ENCODE measurements at places on chromosomes 4 and X.

GRCh38 chrX:38975368-38975942 lies 174.2 kb downstream of the MID1IP1 start:
- DNase-seq, result no peak

DNA sequence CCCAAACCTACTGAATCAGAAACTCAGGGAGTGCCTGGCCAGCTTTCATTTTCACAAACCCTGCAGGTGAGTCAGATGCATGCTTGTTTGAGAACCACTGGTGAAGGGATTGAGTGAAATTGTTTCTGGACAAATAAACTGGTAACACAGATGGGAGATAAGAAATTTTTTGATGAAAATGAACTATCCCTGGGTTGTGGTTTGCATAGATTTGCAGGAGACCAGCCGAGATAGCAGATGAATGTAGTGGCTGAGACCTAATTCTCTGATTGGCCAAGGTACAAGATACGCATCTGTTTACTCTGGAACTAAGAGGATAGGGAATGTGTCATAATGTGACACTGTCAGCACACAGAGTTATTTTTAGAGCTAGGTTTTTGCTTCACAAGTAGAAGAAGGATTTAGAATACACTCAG lies 117.8 kb upstream of the NOCT start:
- peak; percentile 14 for DNase-seq

GRCh38 chr4:63757929-63758328 lies 651.3 kb downstream of the TECRL start:
- DNase-seq, result no peak

DNA sequence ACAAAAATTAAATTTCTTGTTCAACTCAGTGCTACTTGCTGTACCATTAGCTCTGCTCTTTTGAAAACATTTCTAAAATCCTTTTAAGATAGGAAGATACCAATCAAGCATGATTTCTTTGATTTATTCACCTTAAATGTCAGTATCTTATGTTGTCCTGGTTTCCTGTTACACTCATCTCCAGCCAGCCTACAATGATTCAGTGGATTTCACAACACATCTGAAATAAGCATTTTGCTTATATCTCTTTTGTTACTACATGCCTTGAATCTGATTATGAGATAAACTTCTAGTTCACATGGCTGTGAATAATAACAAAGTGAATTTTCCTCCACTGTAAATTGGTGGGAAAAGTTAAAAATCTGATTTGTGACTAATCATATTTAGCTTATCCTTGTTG lies 112.5 kb upstream of the BMP3 start:
- no peak for DNase-seq

DNA sequence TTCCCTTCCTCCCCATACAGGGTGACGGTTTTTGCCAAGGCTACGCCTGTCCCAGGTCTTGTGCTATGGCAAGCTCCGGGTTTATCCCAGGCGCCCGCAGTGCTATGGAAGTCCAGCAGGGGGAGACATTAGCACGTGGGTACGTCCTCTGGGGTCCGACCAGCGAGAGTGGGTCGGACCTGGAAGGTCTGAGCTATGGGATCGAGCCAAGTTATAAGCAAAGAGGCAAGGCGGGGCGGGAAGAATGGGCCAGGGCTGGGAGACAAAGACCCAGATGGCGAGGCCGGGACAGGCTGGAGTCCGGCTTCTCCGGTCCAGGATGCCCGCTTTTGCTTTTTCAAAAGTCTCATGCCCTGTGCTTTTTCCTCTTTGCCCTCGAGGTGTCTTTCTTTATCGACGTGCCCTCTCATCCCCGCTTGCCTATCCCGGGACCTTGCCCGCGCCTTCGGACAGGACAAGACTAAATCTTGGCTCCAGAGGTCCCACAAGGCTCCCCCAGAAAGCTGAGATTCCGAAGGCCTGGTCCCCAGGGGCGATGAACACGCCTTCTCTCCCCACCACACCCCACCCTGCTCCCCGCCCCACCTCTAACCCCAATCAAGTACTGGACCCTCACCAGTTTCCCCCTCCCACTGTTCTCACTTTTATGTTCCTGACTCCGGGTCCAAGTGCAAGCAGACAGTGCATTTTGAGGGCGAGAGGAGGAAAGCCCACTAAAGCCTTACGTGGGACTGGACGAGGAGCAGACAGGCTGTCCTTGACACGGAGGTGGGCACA lies 785 bp upstream of the EFNB1 start:
- peak; percentile 40 for DNase-seq

- DNase-seq, result no peak
Observed at GRCh38 chr4:75696581-75696980, 23.4 kb upstream of the G3BP2 start.

DNA sequence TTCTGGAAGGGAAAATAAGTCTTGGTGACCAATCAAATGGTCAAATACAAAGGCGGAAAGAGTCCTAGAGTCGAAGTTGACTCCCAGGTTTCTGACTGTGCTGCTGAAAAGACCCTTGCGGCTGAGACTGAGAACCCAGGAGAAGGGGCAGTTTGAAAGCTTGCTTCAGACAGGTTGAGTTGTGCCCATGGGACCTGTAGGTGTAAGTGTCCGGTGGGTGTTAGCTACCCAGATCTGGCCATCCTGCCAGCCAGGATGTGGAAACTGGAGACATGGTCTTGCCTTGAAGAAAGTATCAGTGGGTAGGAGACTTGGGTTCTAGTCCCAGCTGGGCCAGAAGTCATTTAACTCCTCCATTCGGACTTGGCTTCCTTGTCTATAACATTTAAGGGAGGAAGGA lies 275.2 kb downstream of the EVC2 start:
- DNase-seq, result no peak

DNA sequence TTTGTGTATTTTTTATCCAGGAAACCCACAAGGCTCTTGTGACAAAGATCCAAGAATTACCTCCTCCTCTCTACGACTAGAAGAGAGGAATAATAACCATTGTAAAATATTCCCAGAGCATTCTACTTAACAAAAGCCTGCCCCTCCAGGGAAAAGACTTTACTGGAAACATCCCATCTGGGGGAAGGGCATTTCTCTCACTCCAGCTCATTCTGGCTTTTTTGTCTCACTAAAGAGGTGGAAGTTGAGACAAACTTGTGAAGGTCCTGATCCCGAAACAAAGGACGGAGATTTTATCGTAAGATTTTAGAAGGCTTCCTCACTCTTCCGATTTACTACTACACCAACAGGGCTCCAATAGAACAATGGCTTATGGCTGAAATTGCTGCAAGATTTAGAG lies 692.0 kb upstream of the GRID2 start:
- DNase-seq, result no peak

GRCh38 chr4:122083989-122084388 lies 68.1 kb upstream of the BLTP1 start:
- DNase-seq, result no peak

DNA sequence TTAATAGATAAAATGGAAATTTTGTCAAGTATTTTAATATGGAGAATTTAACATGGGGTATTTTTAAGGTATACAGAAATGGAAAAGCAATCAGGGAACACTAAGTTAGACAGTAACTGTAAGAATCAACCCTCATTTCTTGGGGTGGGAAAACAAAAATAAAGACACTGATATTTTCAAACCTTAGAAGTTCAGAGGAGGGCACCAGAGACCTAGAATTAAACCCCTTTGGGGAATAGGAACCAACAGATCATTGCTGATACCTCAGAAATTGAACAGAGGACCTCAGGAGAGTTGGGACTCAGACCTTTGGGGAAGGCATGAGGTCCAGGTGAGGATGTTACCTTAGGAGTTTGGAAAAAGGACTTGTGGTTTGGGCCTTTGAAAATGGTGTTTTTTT lies 435.6 kb downstream of the TMA16 start:
- no peak for DNase-seq

DNA sequence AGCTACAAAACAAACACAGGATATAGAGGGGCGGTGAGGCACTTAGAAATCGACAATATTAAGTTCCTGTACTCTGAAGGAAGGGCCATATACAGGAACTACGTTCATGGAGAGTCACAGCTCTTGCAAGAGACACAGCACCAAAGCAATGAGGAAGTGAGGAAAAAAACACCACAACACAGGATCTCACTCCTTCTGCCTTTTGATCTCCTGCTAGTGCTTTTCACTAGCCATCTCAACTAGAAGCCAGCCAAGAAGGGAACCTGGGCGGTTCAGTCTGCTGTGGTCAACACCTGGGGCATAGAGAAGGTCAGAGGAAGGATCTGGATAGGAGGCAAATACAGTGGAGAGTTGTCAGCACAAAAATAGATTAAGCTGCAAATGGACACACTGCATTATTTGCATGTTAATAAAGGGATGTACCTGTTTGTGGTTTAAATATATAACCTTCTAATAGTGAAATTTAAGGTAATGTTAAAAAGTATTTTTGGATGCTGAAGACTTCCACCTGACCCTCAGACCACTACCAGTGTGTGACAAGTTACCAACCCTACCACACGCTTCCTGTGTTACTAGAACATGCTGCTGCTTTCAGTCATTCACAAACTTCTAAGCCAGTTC lies 104.6 kb downstream of the DTHD1 start:
- no peak for DNase-seq

DNA sequence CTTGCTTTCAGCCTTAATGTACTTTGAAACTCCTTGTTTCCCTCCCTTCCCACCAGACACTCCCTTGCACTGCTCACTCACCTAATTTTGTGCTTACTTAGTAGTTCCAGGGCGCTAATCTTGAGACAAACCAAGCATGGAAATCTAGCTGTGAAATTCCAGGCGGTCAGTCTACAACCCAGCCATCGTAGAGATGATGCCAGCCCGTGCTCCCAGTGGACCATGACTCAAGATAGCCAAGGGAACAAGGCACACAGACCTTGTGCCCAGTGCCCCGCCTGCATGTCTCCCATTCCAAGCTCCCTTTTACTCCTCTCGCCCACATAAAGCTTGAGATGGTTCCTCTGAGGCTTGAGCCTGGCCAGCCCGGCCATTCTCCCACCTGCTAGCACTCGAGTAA lies 11.1 kb downstream of the TREX2 start:
- no peak for DNase-seq

DNA sequence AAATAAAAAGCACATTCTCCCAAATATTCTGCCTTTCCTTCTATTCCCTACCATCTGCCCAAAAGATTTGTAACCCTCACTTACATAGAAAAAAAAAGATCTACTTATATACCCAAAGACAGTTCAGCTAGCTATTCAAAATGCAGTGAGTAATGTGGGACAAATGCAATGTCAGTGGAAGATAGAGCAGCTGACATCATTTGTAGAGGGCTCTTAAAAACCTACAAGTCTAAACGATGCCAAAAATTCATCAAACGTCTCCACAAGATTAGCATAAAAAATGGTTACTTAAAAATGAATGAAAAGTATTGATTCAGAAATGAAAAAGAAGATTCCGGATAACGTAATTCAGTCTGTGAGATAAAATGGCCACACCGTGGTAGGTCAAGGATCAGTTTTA lies 96.5 kb downstream of the ASB9 start:
- no peak for DNase-seq

GRCh38 chr4:90219822-90220221 lies 92.6 kb downstream of the CCSER1 start:
- no peak for DNase-seq

DNA sequence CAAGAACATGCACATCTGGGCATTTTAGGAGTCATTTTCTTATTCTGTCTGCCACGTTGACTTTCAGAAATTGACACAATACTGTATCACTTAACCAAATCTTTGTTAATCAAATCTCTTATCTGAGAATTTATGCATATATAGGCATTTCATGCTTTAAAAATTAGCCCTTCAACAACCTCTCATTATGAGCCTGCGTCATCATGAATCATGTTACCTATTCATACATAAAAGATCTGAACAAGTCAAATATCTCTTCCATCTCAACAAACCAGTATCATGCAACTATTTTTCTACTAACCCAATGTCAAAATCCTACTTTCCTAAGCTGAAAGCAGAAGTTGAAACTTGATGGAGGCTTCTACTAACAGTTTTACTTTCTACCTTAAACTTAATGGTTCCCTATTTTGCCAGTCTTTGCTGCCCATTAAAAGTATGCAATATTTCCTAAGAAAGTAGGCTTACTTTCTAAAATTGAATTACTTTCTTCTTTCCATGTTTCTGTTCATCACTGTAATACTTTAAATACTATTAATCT lies 1.8 kb downstream of the ADAM29 start:
- DNase-seq, result no peak

DNA sequence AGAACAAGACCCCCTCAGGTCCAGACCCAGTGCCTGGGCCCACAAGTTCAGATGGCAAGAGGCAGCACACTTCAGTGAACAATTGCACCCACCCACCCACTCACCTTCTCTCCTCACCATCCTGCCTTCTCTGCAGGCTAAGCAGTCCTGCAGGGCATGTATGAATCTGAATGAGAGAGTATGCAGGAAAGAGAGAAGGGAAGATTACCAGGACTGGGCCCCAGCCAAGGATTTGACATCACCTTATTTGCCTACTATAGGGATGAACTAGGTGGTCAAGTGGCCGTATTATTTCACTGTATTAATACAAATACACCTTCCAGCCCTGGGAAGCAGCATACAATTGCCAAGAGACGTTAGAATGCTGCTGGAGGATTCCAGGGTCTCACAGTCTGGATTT lies 2.1 kb upstream of the ZNF141 start:
- DNase-seq, result no peak

DNA sequence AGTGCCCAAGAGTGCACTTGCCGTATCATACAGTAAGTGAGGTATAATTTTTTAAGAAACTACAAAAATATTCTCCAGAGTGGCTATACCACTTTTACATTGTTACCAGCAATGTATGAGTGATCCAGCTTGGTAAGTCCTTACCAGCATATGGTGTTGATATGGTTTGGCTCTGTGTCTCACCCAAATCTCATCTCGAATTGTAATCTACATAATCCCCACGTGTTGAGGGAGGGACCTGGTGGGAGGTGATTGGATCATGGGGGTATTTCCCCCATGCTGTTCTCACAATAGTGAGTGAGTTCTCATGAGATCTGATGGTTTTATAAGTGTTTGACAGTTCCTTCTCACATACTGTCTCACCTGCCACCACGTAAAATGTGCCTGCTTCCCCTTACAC lies 44.8 kb downstream of the RBMX start:
- no peak for DNase-seq

GRCh38 chrX:119954374-119954773 lies 10.8 kb upstream of the NKAP start:
- no peak for DNase-seq

GRCh38 chr4:76714226-76714625 lies 183.7 kb downstream of the SOWAHB start:
- DNase-seq, result no peak

- DNase-seq, result no peak
Observed at GRCh38 chr4:24278693-24279092, 305.7 kb downstream of the DHX15 start.

- DNase-seq, result no peak
Observed at GRCh38 chr4:24489870-24490269, 94.5 kb downstream of the DHX15 start.

GRCh38 chr4:3237712-3238560 lies 11.0 kb upstream of the MSANTD1 start:
- no peak for DNase-seq

- no peak for DNase-seq
Observed at GRCh38 chrX:120200851-120201250, 42.4 kb downstream of the RHOXF2 start.
